ENCODE measurements at places on chromosomes 3 and 15.

DNA sequence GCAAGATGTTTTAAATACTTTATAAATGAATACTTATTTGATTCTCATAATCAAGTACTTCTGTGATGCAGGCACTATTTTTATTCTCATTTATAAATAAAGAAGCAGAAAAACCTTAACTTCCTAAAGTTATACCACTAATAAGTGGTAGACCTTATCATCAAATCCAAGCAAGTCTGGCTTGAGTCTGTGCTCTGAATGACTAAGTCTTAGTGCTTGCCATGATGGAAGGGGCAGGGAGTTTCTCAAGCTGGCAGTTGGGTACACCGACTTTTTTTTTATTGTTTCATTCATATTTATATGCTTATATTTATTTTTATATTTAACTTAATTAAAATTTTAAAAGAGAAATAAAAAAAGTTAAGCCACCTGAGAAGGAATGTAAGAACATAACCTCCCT, 23.6 kb downstream of the SLMAP start:
- DNase-seq: no peak

DNA sequence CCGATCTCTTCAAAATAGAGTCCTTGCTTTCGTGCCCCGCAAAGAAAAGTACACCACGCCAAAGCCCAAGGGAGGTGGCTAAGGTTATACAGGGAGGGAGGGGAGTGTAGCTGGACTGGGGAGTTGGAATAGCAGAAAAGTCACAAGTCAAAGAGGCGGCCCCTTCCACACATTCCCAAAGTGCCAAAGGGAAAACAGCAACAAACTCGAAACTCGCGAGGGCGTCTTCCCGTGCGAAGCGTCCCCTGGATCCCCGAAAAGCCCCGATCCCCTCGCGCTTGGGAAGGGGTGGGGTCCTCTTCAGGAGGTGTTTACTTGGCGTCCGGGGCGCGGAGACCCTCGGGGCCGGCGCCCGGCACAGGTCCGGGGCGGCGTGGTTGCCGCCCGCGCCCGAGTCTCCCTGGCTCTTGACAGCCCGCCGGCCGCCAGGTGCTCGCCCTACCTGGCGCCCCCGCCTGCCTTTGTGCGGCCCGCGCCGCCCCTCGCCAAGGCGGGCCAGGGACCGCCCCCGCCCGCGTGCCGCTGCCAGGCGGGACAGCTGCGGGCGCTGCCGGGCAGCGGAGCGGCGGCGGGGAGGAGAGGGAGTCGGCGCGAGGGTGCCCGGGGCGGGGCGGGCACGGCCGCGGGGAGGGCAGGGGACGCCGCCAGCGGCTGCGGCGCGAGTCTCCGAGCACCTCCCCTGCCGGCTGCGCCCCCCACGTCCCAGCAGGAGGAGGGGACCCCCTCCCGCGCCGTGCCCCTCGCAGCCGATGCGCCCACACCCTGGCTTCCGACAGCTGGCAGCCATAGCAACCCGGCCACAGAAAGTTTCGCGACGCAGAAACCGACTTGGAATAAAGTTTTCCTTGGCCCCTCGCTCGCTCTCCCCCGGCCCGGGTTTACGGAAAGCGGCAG, 966 bp downstream of the MYO1E start:
- DNase-seq: no peak

- DNase-seq: no peak
Observed at GRCh38 chr15:27330326-27330725, 359.3 kb downstream of the GABRG3 start.

DNA sequence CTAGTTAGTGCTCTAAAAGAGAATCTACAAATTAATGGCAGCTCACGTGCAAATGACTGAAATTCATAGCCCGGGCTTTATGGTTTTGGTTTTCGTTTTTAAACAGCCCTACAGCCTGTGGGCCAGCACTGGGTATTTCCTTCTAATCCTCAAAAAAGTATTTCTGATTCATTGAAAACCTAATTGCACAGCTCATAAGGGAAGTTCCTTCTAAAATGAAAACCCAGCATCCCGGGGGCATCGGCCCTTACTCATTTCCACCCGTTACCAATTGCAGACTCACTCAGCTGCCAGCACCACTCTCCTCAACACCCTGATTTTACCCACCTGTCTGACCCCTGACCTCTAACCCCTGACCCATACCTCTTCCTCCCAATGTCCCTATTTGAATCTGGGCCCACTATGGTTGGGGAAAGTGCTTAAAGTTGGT, 59.5 kb upstream of the ZNF148 start:
- no peak for DNase-seq

- DNase-seq: no peak
Observed at GRCh38 chr3:120506828-120507774, 56.3 kb upstream of the FSTL1 start.

Data from cortex of kidney (tissue), 1 donor.